ENCODE measurements at places on chromosomes 13 and 19.

- no peak for DNase-seq
Observed at GRCh38 chr19:33279430-33280350, 22.6 kb downstream of the CEBPA start.

- DNase-seq = no peak
Observed at GRCh38 chr13:75725736-75726135, 89.6 kb downstream of the LMO7 start.

GRCh38 chr19:5250127-5250659 is 90.4 kb downstream of the PTPRS start:
- DNase-seq = no peak

DNA sequence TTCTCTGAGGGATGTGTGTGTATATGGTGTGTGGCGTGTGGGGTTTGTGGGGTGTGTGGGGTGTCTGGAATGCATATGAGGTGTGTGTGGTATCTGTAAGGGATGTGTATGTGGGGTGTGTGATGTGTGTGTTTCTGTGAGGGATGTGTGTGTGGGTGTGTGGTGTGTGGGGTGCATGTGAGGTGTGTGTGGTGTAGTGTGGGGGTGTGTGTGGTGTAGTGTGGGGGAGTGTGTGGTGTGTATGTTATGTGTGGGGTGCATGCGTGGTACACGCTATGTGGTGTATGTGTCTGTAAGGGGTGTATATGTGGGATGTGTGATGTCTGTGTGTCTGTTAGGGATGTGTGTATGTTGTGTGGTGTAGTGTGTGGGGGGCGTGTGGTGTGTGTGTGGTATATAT is 300.0 kb downstream of the FGF9 start:
- no peak for DNase-seq

DNA sequence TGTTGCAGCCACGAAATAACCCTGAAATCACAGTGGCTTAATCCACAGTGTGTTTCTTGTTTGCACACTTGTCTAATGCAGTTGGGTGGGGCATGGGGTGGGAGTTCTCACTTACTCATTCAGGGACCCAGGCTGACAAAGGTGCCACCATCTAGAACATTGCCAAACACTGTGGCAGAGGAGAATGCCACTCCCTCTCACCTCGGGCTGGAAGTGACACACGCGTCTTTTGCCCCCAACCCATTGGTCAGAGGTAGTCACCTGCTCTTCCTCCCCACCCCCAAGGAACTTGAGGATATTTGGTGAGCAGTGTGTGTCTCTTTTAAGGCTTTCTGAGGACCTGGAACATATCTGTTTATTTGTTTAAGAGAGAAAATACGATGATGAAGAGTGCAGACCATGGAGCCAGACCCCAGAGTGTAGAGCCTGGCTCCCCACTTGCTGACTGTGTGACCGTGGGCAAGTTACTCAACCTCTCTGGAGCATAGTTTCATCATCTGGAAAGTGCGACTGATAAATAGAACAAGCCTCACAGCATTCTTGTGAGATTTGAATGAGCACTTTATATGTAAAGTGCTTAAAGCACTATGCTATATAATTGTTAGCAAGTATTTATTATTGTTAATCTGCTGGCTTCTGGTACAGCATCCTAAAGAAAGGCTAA is 17.4 kb downstream of the GPR183 start:
- no peak for DNase-seq

DNA sequence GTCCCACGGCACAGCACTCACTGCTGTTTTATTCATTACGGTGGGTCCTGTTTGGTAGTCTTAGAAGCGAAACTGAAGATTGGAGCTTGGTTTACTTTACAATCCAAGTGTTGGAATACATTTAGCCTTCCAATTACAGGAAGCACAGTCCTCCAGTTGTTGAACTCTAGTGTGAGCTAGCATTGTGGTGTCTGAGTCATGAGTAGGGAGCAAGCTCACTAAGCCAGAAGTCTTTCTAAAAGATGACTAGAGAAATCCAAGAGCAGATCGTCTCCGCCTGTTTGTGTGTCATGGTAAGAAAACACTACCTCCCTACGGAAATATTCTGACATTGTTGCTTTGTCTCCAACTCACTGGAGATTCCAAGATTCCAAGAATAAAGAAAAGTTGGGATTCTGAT is 10.1 kb upstream of the SHISA2 start:
- DNase-seq = no peak

- DNase-seq = no peak
Observed at GRCh38 chr13:51222686-51223559, 725 bp downstream of the FAM124A start.
